ENCODE measurements at places on chromosomes 1 and 21. TPM values are rescaled to one million over a fixed set of nuclear protein-coding genes. Genes with fewer than 3 reads are reported as not detected.

GRCh38 chr1:89843273-89844130, 22.7 kb downstream of the LRRC8D start:
- H3K27me3 ChIP-seq, result no peaks in the 10 kb centered on the region
- peak; percentile 71 for DNase-seq
- H3K27ac ChIP-seq, result peak overlapping the region; percentile 66
- peaks cover 26% of the 10 kb centered on the region for H3K36me3 ChIP-seq
- H3K4me1 ChIP-seq, result peaks cover 50% of the 10 kb centered on the region

DNA sequence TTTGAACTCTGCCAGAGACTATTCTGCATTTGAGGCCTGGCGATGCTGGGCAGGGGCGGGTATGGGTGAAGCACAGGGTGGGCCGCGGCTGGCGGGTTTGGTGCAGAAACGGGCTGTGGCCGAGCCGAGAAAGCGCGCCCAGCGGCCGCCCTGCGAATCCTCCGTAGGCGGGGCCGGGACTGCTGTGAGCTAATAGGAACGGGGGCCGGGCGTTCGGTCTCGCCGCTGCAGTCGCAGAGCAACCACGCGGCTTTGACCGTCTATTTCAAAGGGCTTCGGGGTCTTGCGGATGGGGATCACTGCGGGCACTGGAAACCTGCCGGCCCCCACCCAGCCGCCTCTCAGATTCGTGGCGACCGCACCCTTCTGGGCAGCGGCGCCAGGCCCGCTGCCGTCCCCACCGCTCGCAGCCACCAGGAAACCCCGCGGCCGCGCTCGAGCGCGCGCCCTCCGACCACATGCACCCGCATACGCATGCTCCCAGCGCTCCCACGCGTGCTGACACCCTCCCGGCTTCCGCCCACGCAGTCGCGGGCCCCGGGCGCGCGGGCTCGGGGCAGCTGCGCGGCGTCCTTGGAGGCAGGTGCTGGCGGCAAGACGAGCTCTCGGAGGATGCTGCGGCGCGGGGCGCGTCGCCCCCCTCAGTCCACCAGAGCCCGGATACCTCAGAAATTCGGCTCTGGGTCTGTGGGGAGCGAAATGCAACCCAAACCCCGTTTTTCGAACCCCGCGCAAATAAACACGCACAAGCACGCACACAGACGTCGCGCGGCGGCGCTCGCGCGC, 32.6 kb downstream of the DNTTIP2 start:
- H3K27me3 ChIP-seq, result peaks cover 5% of the 10 kb centered on the region
- no peak overlapping the region for H3K27ac ChIP-seq
- peak; percentile 89 for DNase-seq
- peaks cover 12% of the 10 kb centered on the region for H3K36me3 ChIP-seq

DNA sequence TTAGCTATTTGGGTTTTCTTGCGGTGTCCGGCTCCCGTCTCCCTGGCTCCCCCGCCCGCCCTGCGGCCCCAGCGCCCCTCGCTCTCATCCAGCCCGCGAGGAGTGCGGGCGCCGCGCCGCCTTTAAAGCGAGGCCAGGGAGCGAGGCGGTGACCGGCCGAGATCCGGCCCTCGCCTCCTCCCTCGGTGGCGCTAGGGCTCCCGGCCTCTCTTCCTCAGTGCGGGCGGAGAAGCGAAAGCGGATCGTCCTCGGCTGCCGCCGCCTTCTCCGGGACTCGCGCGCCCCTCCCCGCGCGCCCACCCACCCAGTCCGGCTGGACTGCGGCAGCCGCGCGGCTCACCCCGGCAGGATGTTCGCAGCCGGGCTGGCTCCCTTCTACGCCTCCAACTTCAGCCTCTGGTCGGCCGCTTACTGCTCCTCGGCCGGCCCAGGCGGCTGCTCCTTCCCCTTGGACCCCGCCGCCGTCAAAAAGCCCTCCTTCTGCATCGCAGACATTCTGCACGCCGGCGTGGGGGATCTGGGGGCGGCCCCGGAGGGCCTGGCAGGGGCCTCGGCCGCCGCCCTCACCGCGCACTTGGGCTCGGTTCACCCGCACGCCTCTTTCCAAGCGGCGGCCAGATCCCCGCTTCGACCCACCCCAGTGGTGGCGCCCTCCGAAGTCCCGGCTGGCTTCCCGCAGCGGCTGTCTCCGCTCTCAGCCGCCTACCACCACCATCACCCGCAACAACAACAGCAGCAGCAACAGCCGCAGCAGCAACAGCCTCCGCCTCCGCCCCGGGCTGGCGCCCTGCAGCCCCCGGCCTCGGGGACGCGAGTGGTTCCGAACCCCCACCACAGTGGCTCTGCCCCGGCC, 492 bp downstream of the HLX start:
- H3K36me3 ChIP-seq, result no peaks in the 10 kb centered on the region

- H3K4me1 ChIP-seq, result peaks cover 7% of the 10 kb centered on the region
- H3K27me3 ChIP-seq, result no peaks in the 10 kb centered on the region
- no peak for DNase-seq
- H3K27ac ChIP-seq, result no peak overlapping the region
- H3K4me3 ChIP-seq, result no peak overlapping the region
Observed at GRCh38 chr21:45945868-45946210, 35.7 kb upstream of the COL6A1 start.

MCOLN2 gene
- total RNA-seq, result 3.8 TPM

C1orf50 gene
- 5.3 TPM for total RNA-seq

TEDDM1 gene
- not detected for total RNA-seq

All from WTC11 (cell line).